NCI-H187 (cell line): ENCODE measurements at places on chromosomes 1 and 21.

GRCh38 chr1:190762325-190762724 is 284.7 kb upstream of the BRINP3 start:
- no peak for DNase-seq

GRCh38 chr1:43058545-43059360 is 100.1 kb upstream of the SLC2A1 start:
- DNase-seq: no peak

DNA sequence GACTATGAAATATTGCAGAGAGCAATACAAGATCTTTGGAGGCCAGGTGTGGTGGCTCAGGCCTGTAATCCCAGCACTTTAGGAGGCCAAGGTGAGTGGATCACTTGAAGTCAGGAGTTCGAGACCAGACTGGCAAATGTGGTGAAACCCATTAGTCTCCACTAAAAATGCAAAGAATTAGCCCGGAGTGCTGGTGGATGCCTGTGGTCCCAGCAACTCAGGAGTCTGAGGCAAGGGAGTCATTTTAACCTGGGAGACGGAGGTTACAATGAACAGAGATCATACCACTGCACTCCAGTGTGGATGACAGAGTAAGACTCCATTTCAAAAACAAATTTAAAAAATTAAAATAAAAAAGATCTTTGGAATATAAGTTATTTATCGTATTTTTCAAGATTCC is 76.6 kb downstream of the PRKAB2 start:
- no peak for DNase-seq

GRCh38 chr1:57420981-57421785 is 2.7 kb downstream of the DAB1 start:
- no peak for DNase-seq

DNA sequence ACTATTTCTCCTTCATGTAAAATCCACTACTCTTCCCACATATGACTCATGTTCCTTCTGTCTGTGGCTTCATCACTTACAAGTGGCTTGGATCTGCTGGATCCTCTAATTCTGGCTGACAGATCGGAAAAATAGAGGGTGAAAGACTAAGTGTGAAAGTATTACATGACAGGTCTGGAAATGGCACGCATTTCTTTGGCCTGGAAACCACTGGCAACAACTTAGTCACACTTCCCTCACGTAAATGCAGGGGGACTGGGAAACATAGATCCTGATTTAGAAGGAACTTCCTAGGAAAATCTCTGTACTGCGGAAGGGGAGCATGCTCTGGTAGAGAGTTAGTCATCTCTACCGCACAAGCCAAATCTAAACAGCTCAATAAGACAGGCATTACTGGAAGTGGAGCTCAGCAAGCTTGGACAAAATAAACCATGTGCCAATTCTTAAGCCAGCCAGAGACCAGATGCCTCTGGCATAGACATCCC is 305.4 kb upstream of the PTBP2 start:
- DNase-seq: no peak

DNA sequence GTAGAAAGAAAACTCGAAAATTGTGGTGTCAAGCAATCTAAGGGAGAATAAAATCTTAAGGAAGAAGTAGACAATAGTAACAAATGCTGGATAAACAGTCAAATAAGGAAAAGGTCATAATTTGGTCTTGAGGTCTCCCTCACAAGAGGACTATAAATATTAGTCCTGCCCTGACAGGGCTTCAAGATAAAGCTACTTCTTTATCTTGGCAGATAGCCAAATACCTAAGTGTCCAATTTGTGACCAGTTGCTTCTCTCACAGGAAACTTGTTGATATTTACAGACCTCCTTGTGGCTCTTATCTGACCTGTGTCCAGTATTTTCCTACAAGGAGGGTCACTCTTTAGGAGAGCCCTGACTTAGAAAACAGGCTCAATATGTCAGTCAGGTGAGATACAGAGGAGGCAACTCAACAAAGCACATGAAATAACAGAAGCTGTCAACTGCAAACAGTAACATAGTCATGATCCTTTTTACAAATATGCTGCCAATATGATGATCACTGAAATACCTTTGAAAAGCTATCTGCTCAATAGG is 88.8 kb downstream of the TNNI3K start:
- DNase-seq: no peak

- DNase-seq: no peak
Measured at GRCh38 chr1:178485541-178485981, 11.2 kb downstream of the CLEC20A start.
